ENCODE measurements at places on chromosomes 13 and 19. TPM values are rescaled to one million over a fixed set of nuclear protein-coding genes. Genes with fewer than 3 reads are reported as not detected.

- DNase-seq = no peak
These were observed 46.2 kb downstream of the KLF2 start for GRCh38 chr19:16370641-16371391.

GRCh38 chr13:80884056-80884785 is 543.3 kb upstream of the SPRY2 start:
- no peak for DNase-seq

DNA sequence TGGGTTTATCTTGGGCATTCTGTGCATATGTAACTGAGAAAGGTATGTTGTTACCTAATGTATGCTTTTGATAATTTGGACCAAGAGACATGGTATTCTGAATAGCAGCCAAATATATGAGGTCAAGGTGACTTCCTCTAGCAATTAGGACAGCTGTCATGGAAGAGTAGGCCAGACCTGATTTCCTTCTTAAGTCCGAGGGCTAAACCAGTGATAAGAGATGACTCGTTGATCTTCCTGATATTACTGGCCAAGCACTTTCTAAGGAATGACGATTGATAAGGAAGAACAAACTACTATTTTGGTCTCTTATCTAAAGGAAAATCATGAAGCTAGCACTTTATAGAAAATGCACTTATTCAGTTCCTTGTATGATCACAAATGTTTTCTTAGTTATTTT is 42.7 kb downstream of the ARHGAP35 start:
- DNase-seq = no peak

DNA sequence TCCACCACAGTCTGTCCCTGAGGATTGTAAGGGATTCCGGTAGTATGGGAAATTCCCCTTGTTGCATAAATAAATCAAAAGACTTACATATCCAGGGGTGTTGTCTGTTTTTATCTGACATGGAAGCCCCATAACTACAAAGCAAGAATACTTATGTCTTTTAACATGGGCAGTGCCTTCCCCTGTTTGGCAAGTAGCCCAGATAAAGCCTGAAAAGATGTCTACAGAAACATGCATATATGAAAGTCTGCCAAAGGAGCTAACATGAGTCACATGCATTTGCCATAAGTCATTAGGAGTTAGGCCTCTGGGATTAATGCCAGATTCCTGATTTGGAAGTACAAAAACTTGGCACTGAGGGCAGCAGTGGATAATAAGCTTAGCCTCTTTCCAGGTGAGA is 62.1 kb downstream of the ZNF737 start:
- DNase-seq = no peak

DNA sequence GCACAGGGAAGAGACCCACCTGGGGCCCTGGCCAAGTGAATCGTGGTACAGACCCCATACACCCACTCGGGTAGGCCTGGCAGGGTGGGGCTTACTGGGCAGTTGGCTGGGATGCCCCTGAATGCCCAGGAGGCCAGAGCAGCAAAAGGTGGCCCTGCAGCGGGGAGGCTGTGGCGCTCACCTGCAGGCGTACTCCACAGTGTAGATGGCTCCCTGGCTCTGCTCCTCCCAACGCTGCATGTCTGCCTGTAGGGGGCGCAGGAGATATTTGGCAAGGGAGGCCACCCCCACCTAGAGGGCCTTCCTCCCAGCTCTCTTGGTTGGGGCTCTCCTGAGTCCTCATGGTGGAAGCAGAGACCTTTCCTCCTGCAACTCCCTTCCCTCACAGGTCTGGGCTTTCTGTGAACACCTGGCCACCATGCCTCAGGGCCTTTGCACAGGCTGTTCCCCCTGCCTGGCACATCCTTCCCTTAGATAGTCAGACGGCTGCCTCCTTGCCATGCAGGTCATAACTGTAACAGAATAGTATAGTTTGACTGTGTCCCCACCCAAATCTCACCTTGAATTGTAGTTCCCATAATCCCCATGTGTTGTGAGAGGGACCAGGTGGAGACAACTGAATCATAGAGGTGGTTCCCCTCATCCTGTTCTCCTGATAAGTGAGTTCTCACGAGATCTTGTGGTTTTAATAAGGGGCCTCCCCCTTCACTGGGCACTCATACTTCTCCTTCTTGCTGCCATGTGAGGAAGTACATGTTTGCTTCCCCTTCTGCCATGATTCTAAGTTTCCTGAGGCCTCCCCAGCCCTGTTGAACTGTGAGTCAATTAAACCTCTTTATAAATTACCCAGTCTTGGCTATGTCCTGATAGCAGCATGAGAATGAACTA is 5.9 kb downstream of the BORCS8 start:
- DNase-seq = no peak

DNA sequence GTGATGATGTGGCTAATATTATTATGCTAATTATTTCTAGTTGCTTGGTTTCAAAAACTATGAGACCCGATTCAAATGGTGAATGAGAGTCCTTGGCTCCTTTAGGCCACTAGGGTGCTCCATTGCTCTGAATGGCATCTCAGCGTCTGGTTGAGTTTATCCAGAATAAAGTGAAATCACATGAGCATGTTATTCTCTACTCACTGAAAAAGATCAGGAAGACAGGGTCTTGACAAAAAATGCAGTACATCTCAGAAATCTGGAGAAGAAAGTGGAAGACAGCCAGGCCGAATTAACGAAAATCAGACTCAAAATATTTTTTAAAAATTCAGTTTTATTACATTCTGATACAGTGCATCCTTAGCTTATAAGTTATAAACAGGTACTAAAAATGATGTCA is 516.2 kb downstream of the MYO16 start:
- peak; percentile 54 for DNase-seq

- DNase-seq = no peak
These were observed 54.0 kb upstream of the GPR183 start for GRCh38 chr13:99361197-99361596.

VSTM2B gene
- 0.14 TPM for polyA plus RNA-seq

GAPDHS gene
- polyA plus RNA-seq = not detected
